Left ventricle myocardium inferior (tissue), 1 donor: ENCODE measurements at places on chromosomes 3 and 15. TPM values are rescaled to one million over a fixed set of nuclear protein-coding genes. Genes with fewer than 3 reads are reported as not detected.
A peak's percentile ranks its signal among the peaks of the same experiment; 100 is the strongest.

Gene ACAD9
- total RNA-seq, result 35.9 TPM

Gene CILP
- 7.3 TPM for total RNA-seq

Gene NRROS
- total RNA-seq, result 2.4 TPM

Gene CYP1A2
- not detected for total RNA-seq

Gene AGTR1
- total RNA-seq, result 1.2 TPM

Gene AKAP13
- 331 TPM for total RNA-seq

Gene PFN2
- total RNA-seq, result 40.8 TPM

Gene SPTSSB
- 0.25 TPM for total RNA-seq

GRCh38 chr3:8153800-8154199 lies 347.8 kb upstream of the LMCD1 start:
- H3K36me3 ChIP-seq, result no peaks in the 10 kb centered on the region
- no peak for DNase-seq
- no peaks in the 10 kb centered on the region for H3K4me1 ChIP-seq
- H3K27ac ChIP-seq, result no peak overlapping the region

GRCh38 chr3:52310861-52311575 lies 5.1 kb upstream of the DNAH1 start:
- H3K36me3 ChIP-seq, result no peaks in the 10 kb centered on the region
- H3K4me3 ChIP-seq, result no peak overlapping the region
- no peaks in the 10 kb centered on the region for H3K27me3 ChIP-seq
- H3K4me1 ChIP-seq, result peaks cover 14% of the 10 kb centered on the region

GRCh38 chr3:41932464-41932863 lies 29.4 kb downstream of the ULK4 start:
- H3K27me3 ChIP-seq, result no peaks in the 10 kb centered on the region
- H3K27ac ChIP-seq, result peak overlapping the region; percentile 1

GRCh38 chr3:197353001-197353866 lies 54.8 kb upstream of the DLG1 start:
- H3K27ac ChIP-seq, result peak overlapping the region; percentile 85
- no peaks in the 10 kb centered on the region for H3K27me3 ChIP-seq
- no peaks in the 10 kb centered on the region for H3K36me3 ChIP-seq
- H3K4me1 ChIP-seq, result peaks cover 53% of the 10 kb centered on the region

- H3K4me1 ChIP-seq, result peaks cover 35% of the 10 kb centered on the region
- no peaks in the 10 kb centered on the region for H3K36me3 ChIP-seq
- H3K27ac ChIP-seq, result peak overlapping the region; percentile 56
- peak; percentile 48 for DNase-seq
- H3K27me3 ChIP-seq, result no peaks in the 10 kb centered on the region
Measured at GRCh38 chr3:139288266-139288821, 55.5 kb upstream of the MRPS22 start.

DNA sequence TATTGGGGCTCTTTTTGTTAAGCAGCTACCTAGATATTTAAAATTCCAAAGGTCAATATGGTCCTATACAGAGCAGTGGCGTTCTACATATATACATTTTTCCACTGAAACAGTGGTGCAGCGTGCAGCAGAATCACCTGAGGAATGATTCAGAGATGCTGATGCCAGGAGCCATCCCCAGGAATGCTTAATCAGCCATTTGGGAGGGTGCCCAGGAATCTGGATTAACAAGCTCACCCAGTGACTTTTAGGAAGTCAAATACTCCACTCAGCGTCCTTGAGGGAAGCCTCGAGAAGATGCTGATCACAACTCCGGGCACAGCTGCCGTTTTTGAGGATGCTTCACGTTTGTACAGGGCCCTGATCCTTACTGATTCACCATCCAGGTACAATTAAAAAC lies 82.6 kb upstream of the ARHGEF3 start:
- no peaks in the 10 kb centered on the region for H3K27me3 ChIP-seq
- H3K4me1 ChIP-seq, result peaks cover 33% of the 10 kb centered on the region
- H3K27ac ChIP-seq, result no peak overlapping the region
- H3K4me3 ChIP-seq, result no peak overlapping the region

DNA sequence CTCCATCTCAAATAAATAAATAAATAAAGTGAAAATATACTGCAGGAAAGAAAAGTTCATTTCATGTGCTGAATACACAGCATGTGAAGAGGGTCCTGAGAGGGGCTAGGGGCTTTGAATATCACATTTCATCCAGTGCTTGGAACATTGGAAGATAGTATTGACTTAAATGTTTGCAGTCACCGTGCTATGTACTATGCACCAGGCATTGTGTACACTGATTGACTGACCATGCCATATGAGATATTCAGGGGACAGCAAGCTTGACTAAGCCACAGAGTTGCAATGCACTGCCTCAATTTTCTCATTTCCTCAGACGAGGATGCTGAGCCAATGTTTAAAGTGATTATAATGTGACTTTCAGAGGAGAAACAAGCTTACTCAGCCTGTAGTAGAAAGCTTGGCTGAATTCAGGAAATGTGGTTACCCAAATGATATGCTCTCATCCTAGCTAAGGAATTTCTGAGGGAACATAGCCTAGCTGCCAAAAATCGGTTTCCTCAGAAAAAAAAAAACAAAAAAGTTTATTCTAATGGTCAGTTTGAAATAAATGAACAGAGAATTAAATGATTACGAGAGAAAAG lies 557.9 kb downstream of the FGF12 start:
- no peak overlapping the region for H3K27ac ChIP-seq
- H3K4me3 ChIP-seq, result peak overlapping the region; percentile 9
- no peaks in the 10 kb centered on the region for H3K27me3 ChIP-seq
- no peak for DNase-seq
- peaks cover 4% of the 10 kb centered on the region for H3K4me1 ChIP-seq

DNA sequence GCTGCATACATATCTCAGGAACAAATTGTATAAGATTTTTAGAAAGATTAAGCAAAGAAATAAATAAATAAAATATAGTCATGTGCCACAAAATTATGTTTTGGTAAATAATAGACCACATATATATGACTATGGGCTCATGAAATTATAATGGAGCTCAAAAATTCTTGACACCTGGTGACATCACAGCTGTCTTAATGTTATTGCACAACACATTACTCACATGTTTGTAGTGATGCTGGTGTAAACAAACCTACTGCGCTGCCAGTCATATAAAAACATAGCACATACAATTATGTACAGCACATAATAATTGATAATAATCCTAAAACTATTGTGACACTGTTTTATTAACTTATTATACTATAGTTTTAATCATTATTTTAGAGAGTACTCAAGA lies 1159.1 kb downstream of the SI start:
- no peak for DNase-seq
- H3K4me1 ChIP-seq, result no peaks in the 10 kb centered on the region
- no peaks in the 10 kb centered on the region for H3K36me3 ChIP-seq
- H3K27me3 ChIP-seq, result no peaks in the 10 kb centered on the region
- no peak overlapping the region for H3K4me3 ChIP-seq
- no peak overlapping the region for H3K27ac ChIP-seq

DNA sequence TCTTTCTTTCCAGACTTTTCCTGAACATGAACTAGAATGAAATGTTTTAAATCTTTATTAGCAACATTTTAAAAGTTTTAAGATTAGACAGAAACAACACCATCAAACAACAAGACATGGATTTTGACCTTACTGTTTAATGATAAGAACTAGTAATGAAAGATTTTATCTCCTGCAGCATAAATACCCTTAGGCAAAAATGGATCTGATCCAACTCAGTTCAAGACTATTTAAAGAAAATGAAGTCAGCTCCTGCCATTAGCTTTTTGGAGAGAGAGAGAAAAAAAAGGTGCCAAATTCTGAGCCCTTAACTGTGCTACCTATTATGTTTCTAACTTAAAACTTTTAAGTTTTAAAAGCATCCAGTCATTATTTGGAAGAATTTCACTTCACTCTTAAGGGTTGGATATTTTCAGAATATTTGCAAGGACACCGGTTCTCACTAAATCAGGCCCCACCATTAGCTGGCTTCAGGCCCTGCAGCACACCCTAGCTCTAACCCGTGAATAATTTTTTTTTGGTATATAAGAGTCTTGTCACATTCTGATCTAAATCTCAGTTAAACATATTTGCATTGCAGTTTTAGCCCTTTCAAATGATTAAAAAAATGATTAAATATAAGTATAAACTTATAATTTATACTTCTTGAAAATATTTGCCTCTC lies 60.0 kb downstream of the NR1I2 start:
- peaks cover 21% of the 10 kb centered on the region for H3K4me1 ChIP-seq
- DNase-seq, result no peak
- H3K27ac ChIP-seq, result peak overlapping the region; percentile 59
- H3K4me3 ChIP-seq, result no peak overlapping the region

- H3K27ac ChIP-seq, result no peak overlapping the region
- H3K4me1 ChIP-seq, result no peaks in the 10 kb centered on the region
- H3K4me3 ChIP-seq, result no peak overlapping the region
Measured at GRCh38 chr3:193389335-193389734, 10.8 kb upstream of the ATP13A5 start.

DNA sequence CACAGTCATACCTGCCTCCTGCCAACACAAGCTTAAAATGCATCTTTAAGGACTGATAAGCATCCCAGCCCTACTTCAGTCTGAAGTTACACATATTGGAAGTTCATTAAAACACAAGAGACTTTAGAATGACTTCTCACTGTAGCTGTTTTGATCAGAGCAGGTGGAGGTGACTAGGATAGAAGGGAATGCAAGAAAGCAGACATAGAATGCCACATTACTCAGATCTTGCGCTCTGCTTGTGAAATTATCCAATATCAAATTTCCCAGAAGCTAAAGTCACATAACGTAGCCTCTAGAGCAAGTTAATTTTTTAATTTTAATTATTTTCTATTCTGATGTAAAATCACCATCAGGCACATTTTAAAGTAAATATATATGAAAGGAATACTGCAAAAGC lies 306.5 kb downstream of the PLOD2 start:
- H3K27me3 ChIP-seq, result no peaks in the 10 kb centered on the region
- no peak for DNase-seq
- no peaks in the 10 kb centered on the region for H3K36me3 ChIP-seq
- no peak overlapping the region for H3K4me3 ChIP-seq
